ENCODE measurements at places on chromosomes 3 and 15. TPM values are rescaled to one million over a fixed set of nuclear protein-coding genes. Genes with fewer than 3 reads are reported as not detected.

Gene STX19
- polyA plus RNA-seq = not detected

Gene ALS2CL
- polyA plus RNA-seq = 7.8 TPM

Gene CLSTN2
- 0.26 TPM for polyA plus RNA-seq

Gene BCL2A1
- polyA plus RNA-seq = not detected

Gene HRH1
- 21.2 TPM for polyA plus RNA-seq

Gene SYNPR
- polyA plus RNA-seq = not detected

Gene ITGA11
- polyA plus RNA-seq = 1.0 TPM

Gene DOCK3
- polyA plus RNA-seq = 0.08 TPM

Gene CHRNA5
- polyA plus RNA-seq = 6.4 TPM

DNA sequence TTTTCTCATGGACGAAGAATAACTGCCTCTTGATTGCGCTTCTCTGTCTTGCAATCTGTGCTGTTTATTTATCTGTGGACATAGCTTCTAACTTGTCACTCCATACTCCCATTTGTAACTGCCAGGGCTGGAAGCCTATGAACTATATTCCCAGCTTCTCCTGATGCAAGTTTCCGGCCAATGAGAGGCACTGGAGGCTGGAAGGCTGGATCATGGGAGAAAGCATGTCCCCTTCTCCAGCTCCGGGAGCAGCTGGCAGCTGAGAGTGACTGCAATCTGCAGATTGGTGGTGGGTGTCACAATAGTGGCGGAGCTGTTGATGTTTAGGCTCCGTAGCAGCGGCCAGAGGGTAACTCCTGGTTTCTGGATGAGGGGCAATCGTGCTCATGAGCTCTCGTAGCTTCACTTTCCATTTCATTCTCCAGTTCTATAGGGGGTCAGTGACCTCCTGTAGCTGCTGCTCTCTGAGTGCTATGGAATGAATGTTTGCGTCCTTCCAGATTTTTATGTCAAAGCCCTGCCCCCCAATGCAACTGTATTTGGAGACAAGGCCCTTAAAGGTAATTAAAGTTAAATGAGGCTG lies 35.7 kb upstream of the PCSK6 start:
- no peaks in the 10 kb centered on the region for H3K36me3 ChIP-seq
- peaks cover 2% of the 10 kb centered on the region for H3K27me3 ChIP-seq
- DNase-seq = no peak
- H3K27ac ChIP-seq = no peak overlapping the region

DNA sequence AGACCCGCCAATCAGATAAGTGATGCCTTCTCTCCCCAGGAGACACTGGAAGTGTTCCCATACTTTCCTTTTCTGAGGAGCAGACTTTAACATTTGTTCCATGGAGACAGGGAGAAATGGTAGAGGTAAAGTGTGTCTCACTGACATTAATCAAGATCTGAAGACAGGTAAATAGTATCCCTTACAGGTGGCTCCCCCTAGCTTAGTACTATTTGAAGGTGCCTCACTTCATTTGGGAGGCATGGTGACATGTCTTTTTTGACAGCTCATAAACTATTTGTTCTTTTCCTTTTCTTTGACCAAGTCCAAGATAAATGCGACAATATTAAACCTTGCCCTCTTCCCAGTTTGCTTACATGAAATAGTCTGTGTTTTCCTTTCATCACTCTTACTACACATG lies 485.6 kb upstream of the IL12A start:
- H3K4me3 ChIP-seq = no peak overlapping the region
- H3K4me1 ChIP-seq = no peaks in the 10 kb centered on the region
- H3K27me3 ChIP-seq = no peaks in the 10 kb centered on the region
- no peak for DNase-seq
- H3K27ac ChIP-seq = no peak overlapping the region

DNA sequence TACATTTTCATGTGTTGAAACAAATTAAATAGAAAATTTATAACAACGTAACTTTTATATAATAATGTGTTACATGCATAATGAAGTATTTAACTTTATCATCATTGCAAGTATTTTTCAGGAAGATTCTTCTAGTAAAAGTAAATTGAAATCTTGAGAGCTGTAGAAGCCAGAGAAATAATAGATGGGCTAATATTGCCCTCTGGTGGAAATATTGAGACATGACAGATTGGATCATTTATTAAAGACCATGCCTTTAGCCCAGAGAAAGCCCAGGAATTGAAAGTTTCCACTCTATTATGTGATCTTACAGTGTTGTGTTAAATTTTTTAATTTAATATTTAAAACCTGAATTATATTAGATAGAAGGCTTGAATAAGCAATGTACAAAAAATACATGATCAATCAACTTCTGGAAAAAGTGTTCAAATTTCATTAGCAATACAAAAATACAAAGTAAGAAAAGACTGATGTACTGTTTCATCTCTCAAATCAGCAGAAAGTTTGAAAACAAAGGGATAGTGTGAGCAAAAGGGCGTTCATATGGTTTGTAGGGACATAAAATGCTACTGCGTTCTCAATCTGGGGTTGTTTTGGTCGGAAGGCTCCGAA lies 52.7 kb upstream of the SPTSSB start:
- no peaks in the 10 kb centered on the region for H3K36me3 ChIP-seq
- DNase-seq = peak; percentile 44
- peaks cover 5% of the 10 kb centered on the region for H3K4me1 ChIP-seq
- H3K4me3 ChIP-seq = no peak overlapping the region
- H3K27me3 ChIP-seq = peaks cover 1% of the 10 kb centered on the region

DNA sequence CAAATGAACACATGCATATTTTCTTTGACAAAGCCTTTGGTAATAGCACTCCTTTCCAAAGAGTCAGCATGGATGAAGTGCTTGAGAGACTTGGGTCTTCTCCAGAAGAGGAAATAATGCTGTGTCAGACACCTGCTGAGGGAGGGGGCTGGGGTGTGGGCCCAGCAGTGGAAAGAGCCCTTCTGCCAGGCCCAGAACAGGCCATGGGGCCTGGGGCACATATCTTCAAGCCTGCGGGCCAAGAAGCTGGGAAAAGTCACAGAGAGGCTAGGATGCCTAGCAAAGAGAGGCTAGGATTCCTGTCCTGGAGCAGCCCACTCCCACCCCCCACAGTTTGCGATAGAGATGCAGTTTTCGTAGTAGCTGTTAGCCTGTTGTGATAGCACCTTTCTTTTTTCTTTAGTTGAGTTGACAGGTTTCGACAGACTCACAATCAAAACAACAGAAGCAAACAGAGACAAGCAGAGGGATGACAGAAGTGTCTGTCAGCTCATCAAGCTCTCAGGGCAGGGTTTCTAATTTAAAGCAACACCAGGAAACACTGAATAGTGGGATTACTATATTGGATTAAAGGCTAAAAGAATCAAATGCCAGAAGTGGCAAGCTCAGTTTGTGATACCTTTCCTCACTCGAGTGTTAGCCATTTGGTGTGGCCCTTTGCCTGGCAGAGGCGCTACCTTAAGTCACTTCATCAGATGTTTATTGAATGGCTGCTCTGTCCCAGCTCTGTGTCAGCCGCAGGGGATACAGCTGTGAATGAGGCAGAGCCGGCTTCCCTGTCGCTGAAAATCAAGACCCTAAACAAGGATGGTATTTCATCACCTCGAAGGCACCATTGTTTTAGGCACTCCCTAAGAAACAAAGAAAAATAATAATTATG lies 19.0 kb downstream of the CMTM7 start:
- no peak overlapping the region for H3K4me3 ChIP-seq
- H3K27ac ChIP-seq = no peak overlapping the region
- H3K27me3 ChIP-seq = no peaks in the 10 kb centered on the region
- H3K36me3 ChIP-seq = no peaks in the 10 kb centered on the region
- DNase-seq = no peak

GRCh38 chr15:78060232-78060631 lies 17.3 kb downstream of the TBC1D2B start:
- no peak for DNase-seq

GRCh38 chr3:98323425-98323824 lies 30.2 kb upstream of the OR5K4 start:
- peaks cover 2% of the 10 kb centered on the region for H3K27me3 ChIP-seq
- no peak overlapping the region for H3K4me3 ChIP-seq
- H3K4me1 ChIP-seq = no peaks in the 10 kb centered on the region
- H3K27ac ChIP-seq = no peak overlapping the region
- DNase-seq = no peak

All from endothelial cell of umbilical vein (primary cell).